ENCODE measurements at places on chromosomes 4 and X.

GRCh38 chr4:14850455-14851097 lies 151.7 kb upstream of the CPEB2 start:
- DNase-seq = no peak

- DNase-seq = no peak
Measured at GRCh38 chr4:11489453-11490083, 60.9 kb upstream of the HS3ST1 start.

DNA sequence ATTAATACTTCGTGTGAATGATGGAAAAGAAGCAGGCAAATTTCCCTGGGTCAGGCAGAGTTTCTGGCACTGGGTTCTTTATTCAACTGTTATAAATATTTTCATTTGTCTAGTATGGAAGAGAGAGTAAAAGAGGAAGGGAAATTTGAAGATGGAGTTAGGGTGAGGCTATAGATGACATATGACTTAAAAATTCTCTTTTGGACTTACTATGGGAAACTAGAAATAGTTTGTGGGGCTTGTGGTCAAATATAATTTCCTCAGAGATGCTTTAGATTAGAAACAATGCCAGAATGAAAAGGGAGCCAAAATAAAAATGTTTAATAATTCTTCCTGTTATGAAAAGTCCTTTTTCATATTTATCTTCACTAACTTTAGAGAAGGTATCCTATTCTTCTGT lies 103.2 kb downstream of the GC start:
- DNase-seq = no peak

DNA sequence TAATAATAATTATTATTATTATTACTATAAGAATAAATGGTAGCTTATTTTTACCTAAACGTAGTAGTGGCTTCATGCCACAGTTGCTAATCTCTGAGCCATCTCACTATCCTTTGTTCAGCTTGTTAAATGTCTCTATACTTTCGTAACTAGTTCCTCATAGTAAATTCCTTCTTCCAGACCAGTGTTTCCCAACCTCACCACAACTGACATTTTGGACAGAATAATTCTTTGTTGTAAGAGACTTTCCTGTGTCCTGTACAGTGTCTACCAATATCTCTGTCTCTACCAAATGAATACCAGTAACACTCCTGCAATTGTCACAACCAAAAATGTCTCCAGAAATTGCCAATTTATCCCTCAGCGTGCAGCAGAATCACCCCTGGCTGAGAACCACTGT lies 1040.9 kb downstream of the DMD start:
- no peak for DNase-seq

DNA sequence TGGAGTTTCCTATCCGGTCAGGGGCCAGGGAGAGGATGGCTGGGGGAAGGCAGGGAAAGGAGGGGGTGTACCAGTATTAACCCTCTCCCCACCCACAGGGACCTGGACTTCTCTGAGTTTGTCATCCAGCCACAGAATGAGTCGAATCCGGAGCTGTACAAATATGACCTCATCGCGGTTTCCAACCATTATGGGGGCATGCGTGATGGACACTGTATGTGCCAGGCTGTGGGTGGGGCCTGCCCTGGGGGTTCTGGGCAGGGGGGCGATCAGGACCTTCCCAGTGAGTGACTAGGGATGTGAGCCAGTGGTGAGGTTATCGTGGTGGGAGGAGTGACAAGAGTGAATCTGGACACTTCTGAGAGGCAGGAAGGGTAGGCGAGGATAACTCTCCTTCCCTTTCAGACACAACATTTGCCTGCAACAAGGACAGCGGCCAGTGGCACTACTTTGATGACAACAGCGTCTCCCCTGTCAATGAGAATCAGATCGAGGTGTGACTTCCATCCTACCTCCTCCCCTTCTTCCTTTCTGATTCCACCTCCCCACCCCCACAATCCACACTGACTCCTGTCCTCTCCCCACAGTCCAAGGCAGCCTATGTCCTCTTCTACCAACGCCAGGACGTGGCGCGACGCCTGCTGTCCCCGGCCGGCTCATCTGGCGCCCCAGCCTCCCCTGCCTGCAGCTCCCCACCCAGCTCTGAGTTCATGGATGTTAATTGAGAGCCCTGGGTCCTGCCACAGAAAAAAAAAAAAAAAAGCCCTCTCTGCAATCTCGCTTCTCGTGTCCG lies 14.6 kb downstream of the USP11 start:
- DNase-seq = no peak

DNA sequence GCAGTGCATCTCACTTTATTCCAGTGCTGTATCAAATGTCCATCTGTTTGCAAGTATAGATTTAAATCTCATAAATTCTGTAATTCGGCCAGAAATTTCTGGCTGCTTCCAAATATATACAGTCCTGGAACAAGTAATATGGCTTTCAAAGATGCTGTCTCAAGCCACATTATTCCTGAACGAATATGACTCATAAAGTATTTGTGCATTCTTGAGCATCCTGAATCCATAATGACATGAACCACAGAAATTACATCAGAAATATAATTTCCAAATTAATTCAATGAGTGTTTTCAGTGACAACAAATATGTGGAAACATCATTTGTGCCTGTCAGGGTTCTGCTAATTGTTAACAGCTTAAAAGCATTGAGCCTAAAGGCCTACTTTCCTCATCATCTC lies 140.9 kb upstream of the HPGD start:
- DNase-seq = no peak

GRCh38 chrX:136867518-136867917 lies 13.0 kb downstream of the RBMX start:
- no peak for DNase-seq
